ENCODE measurements at places on chromosomes 12 and 14. TPM values are rescaled to one million over a fixed set of nuclear protein-coding genes. Genes with fewer than 3 reads are reported as not detected.

Gene PYGL
- total RNA-seq = 93.7 TPM

Gene PLBD1
- total RNA-seq = 2.8 TPM

Gene FAM181A
- not detected for total RNA-seq

Gene RND1
- 0.28 TPM for total RNA-seq

Gene PRR13
- total RNA-seq = 19.7 TPM

Gene NRL
- total RNA-seq = 0.56 TPM

Gene RNASE12
- not detected for total RNA-seq

Gene ANKRD33
- total RNA-seq = under 0.01 TPM

Gene LRIG3
- total RNA-seq = 18.3 TPM
